Stimulated activated CD4-positive, alpha-beta T cell treated with anti-CD3 and anti-CD28 coated beads, TNF-alpha, amount 100 ng/mL, for 48 hours (primary cell): ENCODE measurements at places on chromosomes 12 and 14.

DNA sequence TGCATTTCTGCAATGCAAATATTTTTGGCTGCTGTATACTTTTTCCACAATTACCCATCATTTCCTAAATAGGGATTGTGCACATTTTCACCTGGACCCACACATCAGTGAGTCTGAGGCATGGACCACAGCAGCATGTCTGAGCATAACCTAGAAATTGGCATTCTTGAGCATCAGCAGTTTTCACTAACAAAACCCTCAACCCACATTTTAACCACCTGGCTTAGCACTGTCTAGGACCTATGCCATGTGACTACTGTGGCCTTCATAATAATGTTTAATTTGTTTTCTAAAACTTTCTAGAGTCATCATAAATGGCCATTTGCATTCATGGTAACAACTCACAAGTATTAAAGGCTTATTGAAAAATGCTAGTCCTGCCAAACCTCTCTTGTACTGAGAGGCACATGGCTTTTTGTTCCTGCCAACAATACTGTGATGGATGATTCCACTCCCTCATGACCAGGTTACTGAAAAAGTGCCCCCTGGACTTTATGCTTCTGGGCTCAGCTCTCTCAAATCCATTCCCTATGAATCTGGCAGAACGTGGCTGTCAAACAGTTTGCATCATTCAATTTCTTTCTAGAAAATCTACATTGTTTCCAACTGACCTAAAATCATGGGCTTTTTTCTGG is 240.0 kb downstream of the MDGA2 start:
- DNase-seq, result no peak

DNA sequence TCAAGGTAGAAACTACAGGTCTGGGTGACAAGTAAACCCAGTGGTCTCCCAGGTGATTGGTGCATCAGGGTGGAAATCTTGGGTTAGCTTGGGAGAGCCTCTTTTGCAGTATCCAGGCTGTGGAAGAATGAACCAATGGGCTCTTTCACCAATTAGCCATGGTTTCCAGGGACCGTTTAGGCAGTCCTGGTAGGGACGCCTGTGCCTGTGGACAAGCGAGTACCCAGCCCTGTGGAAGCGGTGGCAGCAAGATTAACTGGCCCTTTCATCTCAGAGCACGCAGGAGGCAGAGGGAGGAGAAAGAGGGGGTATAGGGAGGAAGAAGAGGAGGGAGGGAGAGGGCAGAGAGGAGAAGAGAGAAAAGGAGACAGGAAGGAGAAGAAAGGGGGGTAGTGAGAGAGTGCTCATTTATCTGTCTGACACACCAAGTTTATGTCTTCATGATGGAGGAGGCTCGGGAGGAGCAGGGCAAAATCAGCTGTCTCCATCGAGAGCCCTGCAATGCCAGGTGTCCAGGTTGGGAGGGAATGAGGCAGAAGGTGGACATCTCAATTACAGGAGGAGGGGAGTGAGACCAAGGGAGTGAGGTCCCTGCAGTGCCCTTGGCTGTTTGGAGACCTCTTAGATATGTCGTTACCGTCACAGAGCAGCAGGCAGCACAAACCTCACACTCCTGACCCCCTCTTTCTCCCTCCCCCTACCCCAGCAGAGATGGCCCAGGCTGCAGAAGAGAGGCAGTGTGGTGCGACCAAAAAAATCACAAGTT is 4.6 kb upstream of the ZDHHC22 start:
- DNase-seq, result no peak

GRCh38 chr12:18054925-18055619 is 34.9 kb downstream of the RERGL start:
- no peak for DNase-seq

DNA sequence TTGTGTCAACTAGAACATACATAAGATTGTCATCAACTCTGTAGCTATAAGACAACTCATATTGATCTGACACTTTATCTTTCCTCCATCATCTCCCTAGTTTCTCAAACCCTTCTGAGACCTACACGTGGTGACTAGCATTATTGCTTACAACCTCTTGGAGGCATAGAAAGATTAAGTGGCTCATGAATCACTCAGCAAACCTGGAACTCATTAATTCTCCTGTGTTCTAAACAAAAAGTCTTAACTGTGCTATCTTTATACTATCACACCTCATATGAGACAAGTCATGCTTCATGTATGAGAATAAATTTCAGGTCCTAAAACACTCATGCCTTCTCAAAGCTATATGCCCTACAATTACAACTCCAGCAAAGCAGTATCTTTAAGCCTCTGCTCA is 408.6 kb upstream of the SYT1 start:
- DNase-seq, result no peak

GRCh38 chr12:120724720-120725119 is 906 bp upstream of the ACADS start:
- DNase-seq, result no peak

- peak; percentile 62 for DNase-seq
These were observed 5.4 kb upstream of the RALGAPA1 start for GRCh38 chr14:35814371-35815005.

GRCh38 chr12:110661337-110661972 is 27.5 kb downstream of the HVCN1 start:
- peak; percentile 27 for DNase-seq

DNA sequence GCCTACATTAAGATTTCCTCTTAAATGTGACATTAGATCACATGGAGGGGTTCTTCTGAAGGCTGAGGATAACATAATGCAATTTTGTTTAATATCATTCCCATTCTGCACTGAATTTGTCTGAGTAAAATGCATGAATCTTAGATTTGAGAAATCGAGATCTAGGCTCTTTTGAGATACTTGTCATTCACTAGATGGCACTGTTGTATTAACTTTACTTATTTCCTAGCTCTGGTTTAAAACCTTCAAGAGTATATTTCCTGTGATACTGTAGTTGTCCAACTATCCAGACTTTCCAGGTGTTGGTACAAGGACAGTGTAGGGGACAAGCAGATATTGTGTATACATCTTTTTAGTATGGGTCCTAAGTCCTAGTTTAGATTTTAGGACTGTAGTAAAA is 91.7 kb upstream of the SEL1L start:
- DNase-seq, result no peak

DNA sequence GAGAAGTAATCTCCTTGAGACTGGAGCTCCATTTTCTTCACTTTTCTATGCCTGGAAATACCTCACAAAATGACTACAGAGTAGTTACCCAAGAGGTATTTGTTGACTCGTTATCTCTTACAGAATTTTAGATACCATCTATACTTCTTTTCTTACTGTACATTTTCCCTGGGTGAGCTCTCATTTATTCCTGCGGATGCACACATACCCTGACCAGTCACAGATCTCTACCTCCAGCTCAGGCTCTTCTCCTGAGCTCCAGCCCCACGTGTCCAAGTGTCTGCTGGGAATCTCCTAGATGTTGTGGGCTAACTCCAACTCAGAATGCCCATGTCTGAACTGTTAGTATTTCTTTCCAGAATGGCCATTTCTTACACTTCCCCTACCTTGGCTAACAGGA is 403.1 kb downstream of the RAD51B start:
- no peak for DNase-seq

GRCh38 chr12:60920841-60921495 is 1325.1 kb downstream of the SLC16A7 start:
- no peak for DNase-seq
